AG09309 (cell line): ENCODE measurements at places on chromosomes 3 and 15.

- peak; percentile 35 for DNase-seq
Measured at GRCh38 chr3:59133311-59133710, 83.5 kb upstream of the CFAP20DC start.

GRCh38 chr3:116280130-116280740 is 165.1 kb downstream of the LSAMP start:
- DNase-seq: no peak

DNA sequence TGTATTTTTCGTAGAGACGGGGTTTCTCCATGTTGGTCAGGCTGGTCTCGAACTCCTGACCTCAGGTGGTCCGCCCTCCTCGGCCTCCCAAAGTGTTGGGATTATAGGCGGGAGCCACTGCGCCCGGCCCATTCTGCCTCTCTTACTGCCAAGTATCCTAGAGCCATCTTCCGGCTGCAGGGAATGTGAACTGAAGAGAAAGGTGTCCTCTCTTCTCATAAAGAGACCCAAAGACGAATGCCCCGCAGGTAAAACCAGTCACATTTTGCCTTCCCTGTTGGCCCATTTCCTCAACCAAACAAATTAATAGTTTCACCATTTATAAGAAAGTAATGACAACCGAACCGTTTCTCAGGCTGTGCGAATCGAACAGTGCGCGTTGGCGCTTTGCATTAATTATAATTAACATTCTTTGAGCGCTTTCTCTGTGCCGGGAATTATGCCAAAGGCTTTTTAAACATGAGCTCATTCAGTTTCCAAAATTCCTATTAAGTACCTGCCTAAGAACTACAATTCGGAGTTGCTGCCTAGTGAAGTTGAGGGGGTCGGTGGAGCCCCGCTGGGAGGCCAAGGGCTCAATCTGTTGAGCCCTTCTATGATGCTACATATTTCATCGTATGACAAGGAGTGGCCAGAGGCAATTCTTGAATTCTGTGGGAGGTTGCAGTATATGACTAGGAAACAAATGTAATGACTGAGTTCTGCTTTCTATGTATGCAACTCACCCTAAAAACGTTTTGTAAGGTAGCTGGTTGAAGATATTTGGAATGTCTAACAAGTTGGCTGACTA is 819 bp upstream of the RPL24 start:
- no peak for DNase-seq

GRCh38 chr3:171792531-171792930 is 17.8 kb downstream of the PLD1 start:
- DNase-seq: no peak

DNA sequence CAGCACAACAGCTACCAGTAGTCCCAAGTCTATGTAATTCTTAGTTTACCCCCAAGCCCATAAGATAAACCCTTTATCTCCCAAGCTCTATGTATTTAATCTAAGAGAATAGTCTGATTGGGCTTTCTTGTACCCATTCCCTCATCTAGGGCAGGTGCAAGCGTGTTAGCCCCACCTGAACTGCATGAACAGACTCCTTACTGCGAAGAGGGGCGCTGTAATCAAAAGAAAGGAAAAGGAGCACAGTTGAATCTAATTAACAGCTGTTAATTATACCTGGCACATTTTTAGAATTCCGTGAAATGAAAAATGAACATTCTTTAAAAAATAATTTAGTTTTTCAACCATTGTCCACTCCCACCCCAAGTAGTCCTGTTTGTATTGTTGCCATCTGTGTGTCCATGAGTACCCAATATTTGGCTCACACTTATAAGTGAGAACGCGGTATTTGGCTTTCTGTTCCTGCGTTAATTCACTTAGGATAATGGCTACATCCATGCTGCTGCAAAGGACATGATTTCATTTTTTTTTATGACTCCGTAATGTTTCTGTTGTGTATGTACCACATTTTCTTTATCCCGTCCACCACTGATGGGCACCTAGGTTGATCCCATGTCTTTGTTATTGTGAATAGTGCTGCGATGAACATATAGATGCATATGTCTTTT is 26.5 kb upstream of the NEDD4 start:
- DNase-seq: no peak

- no peak for DNase-seq
Measured at GRCh38 chr3:106168962-106169750, 300.3 kb upstream of the CBLB start.

GRCh38 chr3:190676481-190676880 is 162.6 kb downstream of the IL1RAP start:
- no peak for DNase-seq

DNA sequence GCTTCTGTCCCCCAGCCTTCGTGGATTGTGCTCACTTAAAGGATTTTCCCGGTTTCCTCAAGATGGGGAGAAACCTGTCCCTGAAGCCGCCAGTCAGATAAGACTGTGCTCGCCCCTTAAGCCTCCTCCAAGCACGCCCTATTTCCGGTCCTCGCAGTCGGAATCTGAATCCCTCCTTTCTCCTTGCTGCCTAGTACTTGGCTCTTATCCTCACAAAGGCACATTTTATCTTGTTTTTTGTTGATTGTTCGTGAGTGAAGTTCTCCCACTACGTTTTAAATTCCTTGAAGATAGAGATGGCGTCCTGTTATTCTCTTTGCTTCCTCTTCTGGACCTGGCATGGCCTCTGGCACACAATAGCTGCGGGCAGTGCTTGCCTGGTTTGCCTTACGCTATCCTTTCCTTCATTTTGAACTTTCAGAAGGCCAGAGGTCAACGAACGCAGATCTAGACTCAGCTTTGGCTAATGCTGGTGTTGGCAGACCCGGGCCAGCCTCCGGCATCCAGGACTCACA is 1.7 kb downstream of the CLDN11 start:
- DNase-seq: no peak

- no peak for DNase-seq
Measured at GRCh38 chr15:96334017-96334704, 3.7 kb downstream of the NR2F2 start.

DNA sequence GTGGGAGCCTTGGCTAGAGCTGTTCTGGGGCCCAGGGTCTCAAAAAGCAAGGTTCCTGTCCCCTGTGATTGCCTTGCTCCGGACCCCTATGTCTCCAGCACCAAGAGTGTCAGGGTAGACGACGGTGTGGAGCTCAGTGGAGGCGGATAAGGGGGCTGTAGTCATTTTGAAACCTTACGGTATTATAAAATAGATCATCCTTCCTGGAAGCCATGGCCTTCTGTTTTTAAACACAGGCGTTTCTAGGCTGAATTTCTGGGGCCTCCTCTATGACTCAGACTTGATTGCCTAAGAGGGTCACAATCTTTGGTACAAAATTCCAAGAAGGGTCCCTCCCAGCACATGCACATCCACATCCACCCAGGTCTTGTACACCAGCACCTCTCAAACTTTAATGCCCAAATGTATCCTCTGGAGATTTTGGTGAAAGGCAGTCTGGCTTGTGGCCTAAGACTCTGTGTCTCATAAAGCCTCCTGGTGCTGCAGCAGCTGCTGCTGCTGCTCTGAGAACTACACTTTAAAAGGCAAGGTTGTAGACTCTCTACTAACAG is 70.5 kb upstream of the XCR1 start:
- no peak for DNase-seq

- DNase-seq: no peak
Measured at GRCh38 chr3:155462672-155463071, 169.2 kb upstream of the STRIT1 start.

- no peak for DNase-seq
Measured at GRCh38 chr15:27418726-27419125, 447.7 kb downstream of the GABRG3 start.

DNA sequence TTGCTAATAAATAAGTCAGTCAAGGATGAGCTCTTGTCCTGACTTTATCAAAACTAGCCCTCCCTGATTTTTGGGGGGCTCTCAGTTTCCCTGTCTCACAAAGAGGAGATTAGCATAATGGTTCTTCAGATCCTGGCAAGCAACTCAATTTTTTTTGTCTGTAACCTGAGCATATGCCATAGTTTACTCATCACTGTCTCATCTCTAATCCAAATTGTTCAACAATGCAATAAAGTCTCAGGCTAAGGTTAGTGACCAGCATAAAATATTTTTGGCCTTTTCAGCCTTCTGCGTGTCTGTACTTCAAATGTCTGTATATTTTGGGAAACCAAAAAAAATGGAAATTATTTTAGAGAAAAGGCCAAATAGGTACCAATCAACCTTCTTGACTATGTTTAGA is 465.6 kb upstream of the TPRG1 start:
- DNase-seq: no peak

DNA sequence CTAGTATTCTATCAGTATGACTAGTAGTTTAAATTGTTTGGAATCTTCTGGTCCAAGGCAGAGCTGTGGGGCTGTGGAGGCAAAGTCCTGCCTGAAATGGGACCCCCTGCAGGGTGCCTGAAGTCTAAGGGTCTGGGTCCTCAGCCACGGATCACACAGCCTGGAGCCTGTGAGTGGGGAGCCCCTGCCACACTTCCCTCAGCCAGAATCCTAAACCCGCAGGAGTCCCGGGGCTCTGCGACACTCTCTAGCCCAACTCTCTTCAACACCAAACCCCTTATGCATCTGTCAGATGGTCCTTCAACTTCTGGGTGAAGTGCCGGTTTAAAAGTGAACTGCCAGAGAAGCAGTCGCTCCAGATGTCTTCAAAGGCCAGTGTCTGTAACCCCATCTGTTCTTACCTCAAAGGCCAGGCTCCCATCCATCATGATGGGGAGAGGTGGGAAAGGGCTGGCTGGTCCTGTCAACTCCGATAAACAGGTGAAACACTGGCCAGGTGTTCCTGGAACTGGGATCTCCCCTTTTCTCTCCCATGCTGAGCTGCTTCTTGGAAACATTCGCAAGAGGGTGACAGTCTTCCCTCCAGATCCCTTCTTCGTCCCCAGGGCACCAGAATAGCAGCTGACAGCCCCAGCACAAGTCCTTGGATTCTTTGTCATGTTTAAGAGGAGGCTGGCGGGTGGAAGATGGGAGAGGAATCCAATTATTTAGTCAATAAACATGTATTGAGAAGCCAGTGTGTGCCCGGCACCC is 45.6 kb downstream of the CPN2 start:
- DNase-seq: no peak

GRCh38 chr3:28940994-28941393 is 339.9 kb upstream of the RBMS3 start:
- no peak for DNase-seq

GRCh38 chr3:60250810-60251209 is 1000.4 kb downstream of the FHIT start:
- DNase-seq: no peak

GRCh38 chr3:121817753-121818152 is 17.1 kb downstream of the IQCB1 start:
- no peak for DNase-seq

- peak; percentile 35 for DNase-seq
Measured at GRCh38 chr3:115518100-115518852, 105.0 kb upstream of the GAP43 start.

GRCh38 chr3:22951910-22952309 is 251.2 kb upstream of the UBE2E2 start:
- no peak for DNase-seq

DNA sequence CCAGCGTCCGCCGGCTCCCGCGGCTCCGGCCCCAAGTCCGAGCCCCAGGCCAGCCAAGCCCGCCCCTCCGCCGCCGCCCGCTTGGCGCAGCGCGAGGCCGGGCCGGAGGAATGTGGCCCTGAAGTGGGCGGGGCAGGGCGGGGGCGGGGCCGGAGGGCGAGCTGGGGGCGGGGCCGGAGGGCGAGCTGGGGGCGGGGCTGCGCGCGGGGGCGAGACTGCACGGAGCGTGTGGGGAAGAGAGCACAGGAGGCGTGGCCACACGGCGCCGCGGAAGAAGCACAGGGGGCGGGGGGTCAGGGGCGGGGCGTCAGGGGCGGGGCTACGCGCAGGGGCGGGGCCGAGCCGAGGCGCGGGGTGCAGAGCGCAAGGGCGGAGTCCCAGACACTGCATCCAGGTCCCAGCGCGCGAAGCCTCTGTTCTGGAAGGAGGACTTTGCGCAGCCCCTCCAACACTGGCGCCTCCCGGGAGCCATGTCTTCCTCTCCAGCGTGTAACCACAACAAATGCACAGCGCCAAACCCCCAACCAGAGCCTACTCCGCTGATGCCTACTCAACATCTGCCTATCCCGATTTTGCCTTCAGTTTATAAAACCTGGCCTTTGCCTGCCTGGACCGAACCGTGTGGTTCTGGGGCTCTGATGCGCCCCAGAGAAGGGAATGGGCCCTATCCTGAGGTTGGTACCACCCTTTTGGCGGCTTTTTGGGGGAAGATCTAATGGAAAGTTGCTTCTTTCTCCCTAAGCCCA is 105.5 kb downstream of the IQSEC1 start:
- peak; percentile 47 for DNase-seq

DNA sequence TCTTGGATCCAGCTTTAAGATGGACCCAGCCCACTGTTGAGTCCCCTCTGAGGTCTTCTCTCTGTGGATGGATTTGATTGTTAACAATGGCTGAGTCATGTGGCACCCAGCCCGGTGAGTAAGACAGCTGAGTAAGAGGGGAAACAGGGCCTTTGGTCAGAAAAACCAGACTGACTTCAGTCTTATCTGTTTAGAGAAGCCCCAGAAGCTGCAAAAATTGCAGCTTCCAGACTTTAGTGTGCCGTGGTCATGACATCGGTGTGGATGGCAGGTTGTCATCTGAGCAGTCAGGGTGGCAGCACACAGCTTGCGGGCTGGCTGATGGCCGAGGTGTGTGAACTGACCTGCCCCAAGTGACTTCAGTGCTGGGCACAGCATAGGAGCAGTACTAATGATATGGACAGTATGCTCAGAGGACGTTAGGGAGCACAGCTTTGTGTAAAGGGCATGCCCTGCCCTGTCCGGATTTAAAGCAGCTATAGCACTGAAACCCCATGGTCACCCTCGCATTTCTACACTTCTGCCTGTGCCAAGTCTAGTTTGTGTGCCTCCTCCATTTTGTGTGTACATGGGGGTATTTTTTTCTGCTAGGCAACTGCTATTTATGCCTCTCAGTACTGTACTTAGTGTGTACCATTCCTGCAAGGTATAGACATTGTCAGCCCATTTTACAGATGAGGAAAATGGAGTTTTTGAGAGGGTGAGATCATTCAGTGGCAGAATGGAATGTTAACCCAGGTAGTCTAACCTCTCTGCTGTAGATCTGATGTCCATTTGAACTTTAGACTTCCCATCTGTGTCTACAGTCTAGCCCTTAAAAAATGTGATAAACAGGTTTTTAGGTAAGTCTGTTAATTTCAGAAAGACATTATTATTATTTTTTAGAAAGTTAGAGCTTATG is 44.4 kb downstream of the FLNB start:
- peak; percentile 85 for DNase-seq

GRCh38 chr15:97929456-97930229 is 30.9 kb upstream of the ARRDC4 start:
- DNase-seq: no peak

- no peak for DNase-seq
Measured at GRCh38 chr3:124837730-124838186, 49.4 kb downstream of the ITGB5 start.

DNA sequence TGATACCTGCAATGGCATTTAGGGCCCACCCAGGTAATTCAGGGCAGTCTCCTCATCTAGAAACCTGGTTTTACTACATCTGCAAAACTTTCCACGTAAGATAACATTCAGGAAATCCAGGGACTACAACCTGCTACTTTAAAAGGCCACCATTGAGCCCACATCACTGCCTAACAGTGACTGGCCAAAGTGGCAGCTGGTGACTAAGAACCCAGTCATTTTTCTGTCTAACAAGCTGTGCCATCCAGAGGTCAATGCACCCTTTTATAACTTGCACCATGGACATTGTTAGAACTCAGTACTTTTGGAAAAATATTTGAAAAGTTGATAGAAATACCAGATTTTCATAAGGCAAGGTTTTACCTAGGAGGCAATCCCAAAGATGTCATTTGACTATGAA is 492.4 kb downstream of the OTOL1 start:
- no peak for DNase-seq
